ENCODE measurements at places on chromosomes 1 and 21. TPM values are rescaled to one million over a fixed set of nuclear protein-coding genes. Genes with fewer than 3 reads are reported as not detected.

Gene TMEM63A
- 209 TPM for polyA plus RNA-seq

Gene KRTAP13-2
- not detected for polyA plus RNA-seq

DNA sequence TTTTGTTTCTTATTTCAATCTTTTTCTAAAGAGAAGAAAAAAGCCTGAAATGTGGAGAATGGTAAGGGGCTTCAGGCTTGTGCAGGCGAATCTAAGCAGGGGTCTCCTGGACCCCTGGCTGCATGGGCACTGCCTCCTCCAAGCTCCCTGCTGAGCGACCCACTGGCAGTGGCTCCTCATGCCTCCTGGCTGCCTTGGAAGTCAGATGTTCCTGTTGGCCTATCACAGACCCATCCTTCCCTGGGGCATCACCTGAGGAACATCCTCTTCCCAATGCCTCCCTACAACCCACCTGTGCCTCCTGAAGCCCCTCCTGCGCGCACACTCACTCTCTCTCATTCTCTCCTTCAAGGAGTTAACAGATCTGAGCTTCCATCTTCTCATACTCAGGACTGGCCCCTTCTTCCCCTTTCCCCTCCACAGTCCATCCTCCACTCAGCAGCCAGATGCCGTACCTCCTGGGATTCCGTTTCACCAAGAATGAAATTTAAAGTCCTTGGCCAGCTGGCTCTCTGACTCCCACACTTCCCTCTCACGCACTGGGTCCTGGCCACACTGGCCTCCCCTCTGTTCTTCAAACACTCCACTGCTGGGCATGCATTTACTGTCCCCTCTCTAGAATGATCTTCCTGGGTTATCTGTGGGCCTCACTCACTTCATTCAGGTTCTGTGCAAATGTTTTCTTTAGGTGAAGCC, 41.7 kb downstream of the AZIN2 start:
- DNase-seq = no peak

Gene KRTAP10-8
- polyA plus RNA-seq = not detected

DNA sequence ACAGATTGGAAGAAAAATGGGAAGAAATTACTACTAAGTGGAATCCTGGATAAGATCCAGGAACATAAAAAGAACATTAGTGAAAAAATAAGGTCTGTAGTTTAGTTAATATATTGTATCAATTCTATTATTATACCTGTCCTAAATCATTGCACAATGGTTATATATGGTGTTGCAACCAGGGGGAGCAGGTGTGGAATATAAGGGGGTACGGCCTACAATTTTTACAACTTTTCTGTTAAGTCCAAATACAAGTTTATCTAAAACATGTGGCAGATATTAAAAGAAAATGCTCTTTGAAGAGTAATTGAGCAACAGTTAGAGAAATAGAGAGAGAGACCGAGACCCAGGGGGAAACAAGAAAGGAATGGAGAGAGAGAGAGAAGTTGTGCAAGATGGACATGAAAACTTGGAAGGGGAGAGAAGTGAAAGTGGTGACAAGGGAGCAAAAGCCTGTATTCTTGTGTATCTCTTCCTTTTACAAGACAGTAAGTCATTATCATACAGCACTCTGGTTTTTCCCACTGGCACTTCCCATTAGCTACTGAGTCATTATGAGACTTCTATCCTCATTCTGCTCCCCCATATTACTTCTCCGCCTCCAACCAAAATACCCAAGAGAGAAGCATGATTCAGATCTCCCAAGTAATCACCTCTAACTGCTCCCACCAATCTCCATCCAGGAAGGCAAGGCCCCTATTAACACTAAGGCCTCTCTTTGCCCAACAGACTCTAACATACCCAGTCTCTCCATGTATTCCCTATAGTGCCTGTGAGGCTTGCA, 22.3 kb upstream of the TRAF3IP3 start:
- no peak for DNase-seq

GRCh38 chr1:66984491-66984890, 59.7 kb downstream of the MIER1 start:
- DNase-seq = no peak

- no peak for DNase-seq
These were observed 119.2 kb upstream of the BARHL2 start for GRCh38 chr1:90836345-90836679.

- DNase-seq = no peak
These were observed 96.6 kb downstream of the LMX1A start for GRCh38 chr1:165259706-165260428.

DNA sequence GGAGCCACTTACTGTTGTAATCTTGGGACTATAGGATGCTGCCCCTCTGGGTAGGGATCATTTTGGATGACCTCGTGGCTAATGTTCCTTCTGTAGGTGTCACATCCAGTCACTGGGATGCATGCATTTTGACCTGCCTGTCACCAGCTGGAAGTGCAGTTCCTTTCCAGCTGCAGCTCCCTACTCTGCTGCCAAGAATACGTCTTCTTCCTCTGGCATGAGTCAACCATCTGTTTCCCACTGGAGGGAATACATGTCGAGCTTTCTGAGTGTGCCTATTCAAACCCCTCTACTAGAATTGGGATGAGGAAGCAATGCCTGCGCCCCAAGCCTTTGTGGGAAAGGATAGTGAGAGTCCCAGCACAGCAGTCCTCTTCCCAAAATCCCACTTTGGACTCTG, 415.5 kb upstream of the ADAMTS5 start:
- DNase-seq = no peak

DNA sequence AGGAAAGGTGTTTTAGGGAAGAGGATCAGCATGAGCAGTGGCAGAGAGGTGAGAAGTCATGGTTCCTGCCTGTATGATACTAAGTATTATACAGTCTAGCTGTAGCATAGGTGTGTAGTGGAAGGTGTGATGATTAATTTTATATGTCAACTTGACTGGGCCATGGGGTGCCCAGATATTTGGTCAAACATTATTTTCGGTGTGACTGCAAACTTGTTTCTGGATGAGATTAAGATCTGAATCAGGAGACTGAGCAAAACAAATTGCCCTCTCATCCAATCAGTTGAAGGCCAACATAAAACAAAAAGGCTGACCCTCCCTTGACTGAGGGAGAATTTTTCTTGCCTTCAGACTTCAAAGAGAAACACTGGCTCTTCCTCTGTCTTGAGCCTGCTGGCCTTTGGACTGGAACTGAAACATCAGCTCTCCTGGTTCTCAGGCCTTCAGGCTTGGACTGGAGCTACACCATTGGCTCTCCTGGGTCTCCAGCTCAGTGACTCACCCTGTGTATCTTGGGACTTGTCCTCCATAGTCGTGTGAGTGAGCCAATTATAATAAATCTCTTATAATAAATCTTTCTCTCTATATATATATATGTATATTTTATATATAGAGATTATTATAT, 6.8 kb upstream of the CDC42 start:
- DNase-seq = no peak

Gene FOXO6
- 0.06 TPM for polyA plus RNA-seq

Gene UMODL1
- polyA plus RNA-seq = 0.10 TPM

DNA sequence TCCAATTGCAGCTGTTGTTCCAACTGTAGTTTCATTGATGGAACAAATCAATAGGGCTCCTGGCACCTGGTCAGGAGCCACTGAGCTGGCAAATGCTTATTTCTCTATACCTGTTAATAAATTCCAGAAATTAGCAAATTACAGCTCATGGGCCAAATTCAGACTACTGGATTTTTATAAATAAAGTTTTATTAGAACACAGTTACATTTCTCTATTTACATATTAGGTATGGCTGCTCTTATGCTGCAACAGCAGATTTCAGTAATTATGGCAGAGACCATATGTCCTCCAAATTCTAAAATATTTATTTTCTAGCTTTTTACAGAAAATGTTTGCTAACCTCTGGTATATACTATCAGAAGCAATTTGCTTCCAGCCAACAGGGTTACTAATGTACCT, 47.8 kb downstream of the DUSP10 start:
- DNase-seq = no peak

DNA sequence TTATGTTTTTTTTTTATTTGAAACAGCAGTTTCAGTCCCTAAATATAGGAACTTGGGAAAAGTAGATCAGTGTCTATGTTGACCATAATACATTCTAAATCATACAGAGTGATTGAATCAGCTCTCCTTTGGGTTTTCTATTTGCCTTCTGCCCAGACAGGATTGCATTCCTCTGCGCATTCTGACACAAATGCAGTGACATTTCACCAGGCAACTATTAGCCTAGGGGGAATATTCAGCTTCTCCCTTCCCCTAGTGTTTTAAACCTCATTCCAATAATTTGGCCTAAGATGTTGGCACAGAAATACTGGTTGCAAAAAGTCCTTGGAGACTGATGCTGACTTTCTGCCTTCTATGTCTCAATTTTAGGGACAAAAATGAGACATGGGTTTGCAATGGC, 172.8 kb downstream of the PTGER3 start:
- DNase-seq = no peak
